Ascending aorta (tissue), 2 donors: ENCODE measurements at places on chromosomes 1 and 21. TPM values are rescaled to one million over a fixed set of nuclear protein-coding genes. Genes with fewer than 3 reads are reported as not detected.

- DNase-seq: no peak
These were observed 27.7 kb downstream of the C1QB start for GRCh38 chr1:22680726-22681125.

DNA sequence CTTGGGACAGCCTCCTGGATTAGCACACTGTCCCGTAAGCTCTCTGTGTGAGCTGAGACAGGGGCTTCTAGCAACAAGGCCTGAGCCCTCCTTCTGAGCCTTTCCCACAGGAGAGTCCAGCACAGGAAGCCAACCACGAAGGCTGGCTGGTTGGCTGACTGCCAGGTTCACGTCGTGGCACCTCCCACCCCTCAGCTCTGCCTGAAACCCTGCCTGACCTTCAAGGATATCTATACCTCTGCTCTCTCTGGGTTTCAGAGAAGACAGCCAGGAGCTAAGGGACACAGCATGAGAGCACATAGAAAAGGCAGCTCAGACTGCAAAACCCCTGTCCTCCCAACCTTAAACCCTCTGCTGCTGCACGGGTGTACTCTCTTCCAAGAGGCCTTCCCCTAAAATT lies 13.9 kb downstream of the DLGAP3 start:
- DNase-seq: no peak

DNA sequence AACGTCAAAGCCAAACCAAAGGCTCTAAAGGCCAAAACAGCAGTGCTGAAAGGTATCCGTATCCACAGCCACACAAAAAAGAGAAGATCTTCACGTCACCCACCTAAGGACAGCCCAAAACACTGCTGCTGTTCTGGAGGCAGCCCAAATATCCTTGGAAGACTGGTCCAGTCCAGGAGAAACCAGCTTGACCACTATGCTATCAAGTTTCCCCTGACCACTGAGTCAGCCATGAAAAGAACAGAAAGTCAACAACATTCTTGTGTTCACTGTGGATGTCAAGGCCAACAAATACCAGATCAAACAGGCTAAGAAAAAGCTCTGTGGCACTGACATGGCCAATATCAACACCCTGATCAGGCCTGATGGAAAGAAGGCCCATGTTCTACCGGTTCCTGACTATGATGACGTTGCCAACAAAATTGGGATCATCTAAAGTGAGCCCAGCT lies 32.1 kb downstream of the ARID4B start:
- no peak for DNase-seq

- no peak for DNase-seq
These were observed 4.0 kb downstream of the DONSON start for GRCh38 chr21:33584455-33584854.

The RNU1-1 gene
- under 0.01 TPM for total RNA-seq

The CRP gene
- total RNA-seq: 3.8 TPM

The ZMYM4 gene
- 9.6 TPM for total RNA-seq

The FAM131C gene
- 0.21 TPM for total RNA-seq
